ENCODE measurements at places on chromosomes 7 and 10.

DNA sequence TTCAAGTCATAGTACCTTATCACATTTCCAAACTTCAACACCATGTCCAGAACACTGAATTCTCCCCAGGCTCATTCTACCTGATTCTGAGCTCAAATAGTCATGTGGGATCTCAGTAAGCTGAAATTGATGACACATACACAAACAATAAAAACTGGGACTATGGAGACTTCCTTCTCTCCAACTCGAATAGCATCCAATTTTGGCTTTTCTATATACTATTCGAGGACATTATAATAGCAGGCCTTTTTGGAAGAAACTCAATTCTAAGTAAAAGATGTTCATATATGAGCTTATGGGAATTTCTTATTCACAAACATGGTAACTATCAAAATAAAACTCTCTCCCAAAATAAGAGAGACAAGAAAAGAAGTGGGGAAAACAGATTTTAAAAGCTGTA lies 551 bp upstream of the TAS2R40 start:
- DNase-seq, result no peak

- DNase-seq, result no peak
Measured at GRCh38 chr7:130136579-130137167, 66.3 kb downstream of the KLHDC10 start.

- peak; percentile 61 for DNase-seq
Measured at GRCh38 chr10:94174838-94175237, 181.1 kb downstream of the PLCE1 start.

GRCh38 chr10:114081911-114082583 lies 38.4 kb downstream of the ADRB1 start:
- no peak for DNase-seq

DNA sequence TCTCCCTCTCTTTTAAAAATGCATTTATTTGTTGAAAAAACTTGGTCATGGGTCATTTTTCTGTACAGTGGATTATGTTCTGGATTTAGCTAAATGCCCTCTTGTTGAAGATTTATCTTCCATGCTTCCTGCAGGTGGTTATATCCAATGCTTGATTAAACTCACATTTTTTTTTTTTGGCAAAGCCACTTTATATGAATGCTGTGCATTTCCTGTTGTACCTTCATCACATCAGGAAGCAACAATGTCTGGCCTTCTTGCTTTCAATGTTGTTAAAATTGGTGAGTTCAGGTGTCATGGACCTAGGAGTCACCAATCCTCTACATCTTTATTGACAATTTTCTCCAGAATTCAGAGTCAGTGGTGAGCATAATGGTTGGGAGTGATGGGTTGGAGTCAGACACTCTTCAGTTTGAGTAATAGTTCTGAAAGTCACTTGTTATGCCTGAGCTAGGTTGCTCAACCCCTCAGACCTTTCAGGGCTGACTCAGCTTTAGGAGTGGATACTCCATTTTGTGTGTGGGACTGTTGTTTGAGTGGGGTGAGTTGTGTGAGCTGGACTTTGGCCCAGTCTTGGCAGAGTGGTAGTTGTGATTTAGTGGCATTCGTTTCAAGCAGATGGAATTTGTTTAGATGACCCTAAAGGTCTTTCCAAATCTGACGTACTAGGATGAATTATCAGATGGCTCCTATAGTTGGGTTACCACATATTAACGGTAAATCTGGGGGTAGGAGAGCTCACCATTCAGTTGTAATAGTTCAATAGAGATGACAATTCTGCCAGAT lies 213.5 kb upstream of the ZNF32 start:
- DNase-seq, result peak; percentile 85

GRCh38 chr10:32411797-32412498 lies 34.0 kb upstream of the CCDC7 start:
- peak; percentile 4 for DNase-seq

DNA sequence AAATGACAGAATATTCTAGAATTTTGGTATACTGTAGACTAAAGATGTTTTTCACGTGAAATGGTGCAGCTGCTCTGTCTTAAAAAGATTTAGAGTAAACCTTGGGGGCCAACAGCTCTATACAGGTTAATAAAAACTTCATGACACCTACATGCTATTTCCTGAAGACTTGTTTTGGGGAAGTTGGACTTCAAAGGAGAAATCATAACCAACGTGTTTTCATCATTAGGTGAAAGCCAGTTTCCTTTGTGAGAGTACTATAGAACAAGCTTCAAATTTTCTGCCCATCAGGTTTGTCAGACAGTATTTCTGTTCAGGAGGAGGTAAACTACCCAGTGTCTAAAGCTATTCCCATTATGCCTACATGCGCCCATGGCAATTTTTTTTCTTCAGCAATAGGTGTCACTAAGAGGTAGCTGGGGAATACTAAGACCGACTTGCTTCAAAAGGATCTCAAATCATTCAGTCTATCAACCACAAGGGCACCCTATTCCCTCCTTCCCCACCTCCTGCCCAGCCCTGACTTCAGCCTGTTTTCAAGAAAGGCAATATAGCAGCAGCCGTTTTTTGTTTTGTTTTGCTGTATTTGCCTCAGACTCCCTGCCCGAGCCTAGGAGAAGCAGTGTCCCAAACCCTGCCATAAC lies 237.3 kb upstream of the SP8 start:
- DNase-seq, result no peak

DNA sequence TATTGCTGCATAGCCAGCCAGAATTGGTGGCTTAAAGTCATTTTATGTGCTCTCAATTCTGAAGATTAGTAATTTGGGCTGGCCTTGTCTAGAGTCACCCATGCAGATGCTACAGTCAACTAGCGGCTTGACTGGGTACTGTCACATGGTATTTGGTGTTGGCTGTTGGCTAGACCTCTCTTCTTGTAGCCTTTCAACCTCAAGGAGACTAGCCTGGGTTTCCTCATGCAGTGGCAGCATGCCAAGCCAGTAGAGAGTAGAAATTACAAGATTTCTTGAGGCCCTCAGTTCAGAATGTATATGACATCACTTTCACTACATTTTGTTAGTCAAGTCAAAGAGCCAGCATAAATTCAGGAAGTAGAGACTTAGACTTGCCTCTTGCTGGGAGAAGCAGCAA lies 3.7 kb upstream of the ZNF800 start:
- peak; percentile 29 for DNase-seq

DNA sequence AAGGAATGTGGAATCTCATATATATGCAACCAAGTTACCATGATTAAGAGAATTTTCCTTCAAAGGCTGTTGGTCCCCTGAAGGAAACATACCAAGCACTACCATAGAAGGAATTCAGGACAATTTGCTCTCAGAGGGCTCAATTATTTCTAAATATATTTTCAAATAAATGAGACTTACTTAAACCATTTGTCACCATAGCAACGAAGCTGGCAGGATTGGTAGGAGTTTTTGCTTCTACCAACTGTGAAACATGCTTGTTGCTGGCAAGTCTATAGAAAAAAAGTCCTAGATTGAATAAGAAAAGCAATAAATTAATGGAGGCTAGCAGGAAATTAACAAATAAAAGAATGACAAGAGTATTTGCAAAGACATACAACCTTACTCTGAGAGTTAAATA lies 156.9 kb upstream of the NPSR1 start:
- DNase-seq, result no peak

DNA sequence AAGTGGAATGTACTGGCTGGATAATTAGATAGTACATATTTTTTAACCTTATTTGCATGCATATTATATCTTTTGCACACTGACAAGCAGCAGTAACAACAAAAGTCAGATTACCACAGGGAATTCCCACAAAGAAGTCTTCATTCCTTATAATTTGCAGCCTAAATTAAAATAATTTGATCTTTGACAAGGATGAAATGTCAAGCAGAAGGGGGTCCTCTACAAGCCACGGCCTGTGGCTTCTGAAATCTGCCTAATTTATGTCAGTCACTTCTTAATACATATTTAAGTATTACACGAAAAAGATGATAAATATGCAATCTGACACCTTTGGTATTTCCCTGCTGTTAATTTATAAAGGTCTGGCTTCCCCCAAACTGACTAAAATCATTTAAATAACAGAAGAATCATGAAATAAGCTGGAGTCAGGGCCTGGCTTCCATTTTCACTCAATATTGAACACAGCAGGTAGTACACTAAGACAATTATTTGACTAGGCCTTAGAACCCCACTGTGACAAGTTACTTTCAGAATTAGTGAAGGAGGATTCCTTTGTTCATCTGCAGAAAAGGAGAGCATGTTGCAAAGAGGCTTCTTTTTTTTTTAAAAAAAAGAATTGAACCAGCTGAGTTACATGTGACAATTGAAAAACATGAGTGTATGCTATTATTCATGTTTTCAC lies 351.1 kb upstream of the ETV1 start:
- DNase-seq, result no peak

- DNase-seq, result peak; percentile 32
Measured at GRCh38 chr7:99997545-99998137, 17.8 kb upstream of the ZKSCAN1 start.

GRCh38 chr10:93465806-93466675 lies 16.1 kb downstream of the MYOF start:
- peak; percentile 89 for DNase-seq

DNA sequence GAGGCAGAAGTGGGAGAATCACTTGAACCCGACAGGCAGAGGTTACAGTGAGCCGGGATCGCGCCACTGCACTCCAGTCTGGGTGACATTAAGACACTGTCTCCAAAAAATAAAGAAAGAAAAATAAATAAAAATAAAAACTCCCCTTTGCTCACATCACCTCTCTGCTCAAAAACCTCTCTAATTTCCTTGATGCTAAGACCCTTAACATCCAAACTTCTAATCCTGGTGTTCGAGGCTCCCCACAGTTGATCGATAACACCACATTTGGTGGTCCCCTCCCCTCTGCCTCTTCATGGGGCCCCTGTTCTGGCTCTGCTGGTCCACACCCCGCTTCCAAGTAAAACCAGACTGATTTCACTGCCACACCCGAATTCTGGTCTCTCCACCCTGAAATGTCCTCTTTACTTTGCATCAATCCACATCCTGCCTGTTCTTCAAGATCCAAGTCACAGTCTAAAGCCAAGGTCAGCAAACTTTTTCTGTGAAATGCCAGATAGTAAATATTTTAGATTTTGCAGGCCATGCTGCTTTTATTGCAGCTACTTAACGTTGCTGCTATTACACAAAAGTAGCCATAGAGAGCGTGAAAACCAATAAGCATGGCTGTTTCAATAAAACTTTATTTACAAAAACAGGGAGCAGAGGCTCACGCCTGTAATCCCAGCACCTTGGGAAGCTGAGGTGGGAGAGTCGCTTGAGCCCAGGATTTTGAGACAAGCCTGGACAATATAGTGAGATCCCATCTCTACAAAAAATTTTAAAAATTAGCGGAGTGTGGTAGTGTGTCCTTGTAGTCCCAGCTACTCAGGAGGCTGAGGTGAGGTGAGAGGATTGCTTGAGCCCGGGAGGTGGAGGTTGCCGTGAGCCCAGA lies 11.8 kb downstream of the MOSPD3 start:
- no peak for DNase-seq

DNA sequence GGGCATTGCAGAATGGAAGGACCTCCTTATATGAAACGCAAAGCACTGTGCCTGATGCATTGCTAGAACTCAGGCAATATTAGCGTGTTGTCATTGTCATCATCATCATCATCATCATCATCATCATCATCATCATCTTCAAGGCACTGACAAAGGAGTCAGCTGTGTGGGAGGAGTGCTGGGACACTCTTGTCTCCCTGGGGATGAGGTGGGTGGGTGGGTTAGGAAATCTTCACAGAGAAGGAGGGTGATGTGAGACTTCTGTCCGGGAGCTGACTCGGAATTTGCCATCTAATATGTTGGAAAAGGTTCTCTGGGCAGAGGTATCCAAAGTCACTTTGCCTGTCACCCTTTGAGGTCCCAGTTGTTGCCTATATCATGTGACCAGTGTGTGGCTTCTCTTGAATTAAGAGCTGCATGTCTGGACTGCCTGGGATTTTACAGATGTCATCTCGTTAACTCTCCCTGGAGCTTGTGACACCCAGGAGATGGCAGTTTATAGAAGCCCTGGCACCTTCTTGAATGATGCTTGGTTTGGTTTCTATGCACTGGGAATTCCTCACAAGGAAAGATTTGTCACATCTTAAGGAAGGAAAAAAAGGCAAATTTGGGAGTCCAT lies 7.1 kb downstream of the HTRA1 start:
- no peak for DNase-seq

DNA sequence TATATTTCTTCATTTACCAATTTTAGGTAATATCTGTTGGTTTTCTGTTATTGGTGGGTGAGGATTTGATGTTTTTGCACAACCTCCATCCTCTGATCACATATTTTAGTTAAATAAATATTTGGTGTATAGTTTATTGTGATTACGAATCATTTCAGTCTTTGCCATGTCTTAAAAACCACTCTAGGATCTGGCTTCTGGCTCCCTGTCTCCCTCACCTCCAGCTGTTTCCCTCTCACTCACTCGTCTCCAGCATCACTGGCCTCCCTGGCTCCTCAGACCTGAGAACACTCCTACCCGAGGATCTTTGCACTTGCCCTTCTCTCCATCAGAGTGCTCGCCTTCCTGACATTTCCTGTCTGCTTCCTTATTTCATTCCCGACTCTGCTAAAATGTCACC lies 50.7 kb upstream of the NRF1 start:
- no peak for DNase-seq

GRCh38 chr10:108362961-108363360 lies 1198.5 kb upstream of the SORCS1 start:
- no peak for DNase-seq

DNA sequence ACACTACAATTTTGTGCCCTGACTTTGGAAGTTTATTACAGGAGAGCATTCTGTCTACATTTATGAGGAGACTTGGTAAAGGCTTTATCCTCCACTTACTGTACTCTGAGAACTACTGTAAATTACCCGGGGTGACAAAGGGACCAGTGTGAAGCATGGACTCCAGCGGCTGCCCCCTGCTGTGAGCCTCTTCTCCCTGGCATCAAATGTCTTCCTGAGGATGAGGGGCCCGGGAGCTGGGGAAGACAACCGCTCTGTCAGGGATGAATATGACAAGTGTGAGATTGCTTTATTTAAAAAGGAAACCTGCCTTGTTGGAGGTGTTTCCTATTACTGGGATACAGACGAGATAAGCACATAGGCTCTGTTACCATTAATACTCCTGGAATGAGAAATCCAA lies 714.8 kb downstream of the CCSER2 start:
- DNase-seq, result no peak

DNA sequence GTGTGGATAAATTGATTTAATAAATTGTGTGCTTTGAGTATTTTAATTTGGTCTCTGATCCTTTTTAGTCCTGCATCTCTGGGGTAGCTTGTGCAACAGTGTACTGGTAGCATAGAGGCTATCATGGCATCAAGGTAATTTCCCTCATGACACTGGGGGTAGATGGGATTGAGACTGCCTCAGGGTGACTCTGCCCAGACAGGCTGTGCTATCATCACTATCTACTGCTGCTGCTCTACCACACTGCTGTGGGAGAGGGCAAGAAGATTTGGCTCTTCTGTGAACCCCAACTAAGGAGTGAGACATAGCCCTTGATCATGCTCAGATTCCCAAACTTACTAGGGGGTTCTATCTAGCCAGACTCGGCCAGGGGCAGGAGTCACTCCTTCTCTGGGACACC lies 43.6 kb upstream of the JAZF1 start:
- no peak for DNase-seq

- DNase-seq, result no peak
Measured at GRCh38 chr10:79116368-79116767, 47.6 kb downstream of the ZMIZ1 start.
